Urinary bladder (tissue), 4 donors: ENCODE measurements at places on chromosomes 1 and 21.

- no peak for DNase-seq
These were observed 65.7 kb downstream of the MAP3K7CL start for GRCh38 chr21:29195981-29196669.

DNA sequence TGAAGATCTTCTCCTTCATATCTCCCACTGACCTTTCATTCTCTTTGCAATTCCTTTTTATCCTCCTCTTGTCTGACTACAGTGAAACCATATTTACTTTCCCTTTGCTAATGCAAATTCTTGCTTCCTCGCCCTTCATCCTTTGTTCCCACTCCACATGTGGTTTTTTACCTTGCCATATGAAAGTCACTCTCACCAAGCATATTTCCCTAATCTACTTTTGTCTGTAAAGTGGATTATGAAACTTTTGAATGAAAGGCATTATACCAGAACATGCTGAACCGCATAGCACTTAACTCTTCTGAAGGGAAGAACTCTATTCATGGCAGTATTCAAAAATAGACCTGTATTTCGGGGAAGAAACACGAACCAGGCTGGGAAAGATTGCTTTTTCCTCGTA lies 8.0 kb upstream of the TMPRSS15 start:
- DNase-seq, result no peak

GRCh38 chr1:83796409-83796808 lies 202.5 kb downstream of the TTLL7 start:
- no peak for DNase-seq

GRCh38 chr1:212012034-212012740 lies 23.2 kb downstream of the INTS7 start:
- DNase-seq, result no peak

DNA sequence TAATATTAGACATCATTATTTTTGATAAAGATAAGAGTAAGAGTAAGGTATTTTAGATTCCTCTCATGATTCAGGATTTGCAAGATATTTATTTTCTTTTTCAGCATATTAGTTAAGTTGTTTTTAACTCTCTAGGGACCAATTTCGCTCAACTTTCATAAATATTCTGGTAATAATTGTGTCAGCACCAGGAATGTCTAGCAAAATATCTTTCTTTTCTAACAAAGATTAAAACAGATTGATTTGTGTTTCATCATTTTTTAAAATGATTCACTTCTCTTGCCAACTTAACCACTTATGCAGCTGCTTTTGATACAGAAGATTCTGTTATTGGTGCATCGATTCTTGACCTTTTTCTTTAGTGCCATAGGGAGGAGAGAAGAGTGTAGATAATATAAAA lies 172.8 kb upstream of the PTGFR start:
- no peak for DNase-seq
